ENCODE measurements at places on chromosomes 7 and 10.

- DNase-seq = no peak
Observed at GRCh38 chr7:27958933-27959548, 219.1 kb downstream of the TAX1BP1 start.

- DNase-seq = no peak
Observed at GRCh38 chr10:98273057-98273850, 5.3 kb upstream of the LOXL4 start.

DNA sequence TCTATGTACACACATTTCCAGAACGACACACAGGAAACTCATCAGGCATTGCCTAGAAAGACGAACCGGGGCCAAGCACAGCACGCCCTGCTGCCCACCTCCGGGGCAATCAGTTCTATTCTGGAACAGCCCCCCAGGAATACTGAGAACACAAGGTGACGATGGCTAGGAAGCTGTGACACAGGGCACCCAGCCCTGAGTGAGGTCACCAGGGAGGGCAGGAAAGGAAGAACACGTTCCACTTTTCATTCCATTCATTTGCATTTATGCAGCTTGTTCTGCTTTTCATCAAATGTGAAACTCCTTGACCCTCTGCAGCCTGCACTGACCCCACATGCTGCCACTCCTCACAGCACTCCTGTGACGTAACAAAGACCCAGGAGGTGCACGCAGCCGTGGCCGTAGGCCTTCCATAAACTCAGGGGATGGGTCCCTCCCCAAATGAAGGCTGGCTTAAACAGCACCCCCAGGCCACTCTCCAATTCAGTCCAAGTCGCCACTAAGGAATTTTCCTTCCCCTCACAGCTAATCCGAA is 28.9 kb downstream of the MAD1L1 start:
- no peak for DNase-seq

- no peak for DNase-seq
Observed at GRCh38 chr10:43013065-43013464, 63.8 kb upstream of the RET start.

GRCh38 chr7:149194799-149195179 is 557 bp upstream of the ZNF282 start:
- no peak for DNase-seq

GRCh38 chr7:55305135-55305534 is 60.0 kb upstream of the LANCL2 start:
- DNase-seq = no peak

GRCh38 chr7:7742223-7742622 is 23.8 kb upstream of the RPA3 start:
- DNase-seq = no peak

DNA sequence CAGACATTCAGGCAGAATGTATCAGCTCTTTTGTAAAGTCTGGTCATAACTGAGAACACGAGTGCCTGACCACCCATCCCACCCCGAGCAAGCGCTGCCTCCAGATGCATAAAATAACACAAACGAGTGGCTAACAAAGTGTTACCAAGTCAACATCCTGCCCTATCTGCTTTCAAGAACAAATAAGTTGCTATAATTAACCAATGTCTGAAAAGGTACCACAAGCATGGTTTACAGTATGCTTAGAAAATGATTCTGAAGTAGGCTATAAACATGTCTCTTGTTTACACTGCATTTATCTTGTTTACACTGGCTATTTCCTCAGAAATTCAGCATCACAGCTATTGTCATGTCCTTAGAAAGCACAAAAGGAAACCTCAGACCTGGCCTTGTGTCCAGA is 49.5 kb downstream of the PIK3AP1 start:
- no peak for DNase-seq

GRCh38 chr7:85620936-85621685 is 434.3 kb upstream of the SEMA3D start:
- no peak for DNase-seq

DNA sequence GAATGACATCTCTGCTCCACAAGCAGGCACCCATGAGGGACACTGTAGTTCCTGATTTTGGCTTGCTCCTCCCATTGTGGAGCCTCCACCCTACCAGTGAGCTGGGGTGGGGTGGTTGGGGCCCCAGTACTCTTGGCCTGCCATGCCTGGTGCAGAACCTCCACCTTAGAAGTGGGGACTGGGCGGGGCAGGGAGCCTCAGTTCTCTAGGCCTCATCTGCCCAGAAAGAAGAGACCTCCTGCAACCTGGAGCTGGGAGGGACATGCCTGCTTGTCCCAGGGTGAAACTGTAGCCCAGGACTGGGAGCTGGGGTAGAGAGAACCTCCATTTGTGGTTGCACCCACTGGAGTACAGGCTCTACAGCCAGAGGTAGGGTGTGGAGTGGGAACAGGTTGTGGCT is 14.4 kb downstream of the RAMP3 start:
- DNase-seq = no peak

DNA sequence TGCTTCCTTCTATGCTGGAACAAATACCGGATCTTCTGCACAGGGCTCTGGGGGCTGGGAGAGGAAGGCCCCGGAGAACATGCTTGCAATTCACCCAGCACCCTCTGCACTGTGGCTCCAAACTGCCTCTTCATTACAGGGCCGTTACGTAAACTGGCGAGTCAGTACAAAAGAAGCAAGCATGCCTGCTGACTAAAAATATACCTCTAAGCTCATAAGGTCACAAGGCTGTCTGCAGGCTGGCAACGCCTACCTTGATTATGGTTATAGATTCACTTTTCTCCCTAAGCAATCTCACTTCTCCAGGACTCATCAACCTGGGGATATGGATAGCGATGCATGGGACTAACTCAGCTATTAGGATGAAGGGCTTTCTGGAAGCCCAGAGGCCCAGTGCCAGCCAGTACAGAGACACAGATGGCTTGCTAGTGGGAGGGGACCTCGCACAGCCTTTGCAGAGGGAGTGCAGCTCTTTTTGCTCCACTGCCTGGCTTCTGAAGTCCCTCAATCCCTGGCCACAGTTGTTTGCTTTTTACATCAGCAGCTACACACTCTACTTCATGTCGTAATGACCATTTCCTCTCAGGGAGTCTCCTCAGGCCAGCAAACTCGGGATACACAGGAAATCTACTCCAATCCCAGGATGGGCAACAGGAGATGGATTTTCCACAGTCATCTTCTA is 96.1 kb downstream of the SH3PXD2A start:
- peak; percentile 34 for DNase-seq

- no peak for DNase-seq
Observed at GRCh38 chr7:22992874-22993840, 20.8 kb downstream of the HYCC1 start.

DNA sequence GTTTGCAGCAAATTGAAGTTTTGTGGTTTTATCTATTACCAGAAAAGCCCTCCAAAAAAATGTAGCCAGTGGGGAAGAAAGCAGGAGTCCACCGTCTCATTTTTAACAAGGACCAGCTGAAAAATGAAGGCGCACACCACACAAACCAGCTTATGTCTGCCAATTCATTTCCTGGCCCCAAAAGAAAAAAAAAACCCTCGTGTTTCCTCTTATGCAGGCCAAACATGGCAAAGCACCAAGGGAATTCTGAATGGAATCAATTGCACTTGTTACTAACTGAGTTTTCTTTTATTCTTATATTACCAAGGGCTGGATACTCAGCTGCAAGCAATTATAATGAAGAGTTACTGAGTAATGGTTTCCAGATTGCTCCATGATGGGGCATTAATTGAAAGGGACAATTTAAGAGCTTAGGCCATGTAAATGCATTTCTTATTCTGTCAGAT is 428.3 kb upstream of the NPVF start:
- DNase-seq = no peak

DNA sequence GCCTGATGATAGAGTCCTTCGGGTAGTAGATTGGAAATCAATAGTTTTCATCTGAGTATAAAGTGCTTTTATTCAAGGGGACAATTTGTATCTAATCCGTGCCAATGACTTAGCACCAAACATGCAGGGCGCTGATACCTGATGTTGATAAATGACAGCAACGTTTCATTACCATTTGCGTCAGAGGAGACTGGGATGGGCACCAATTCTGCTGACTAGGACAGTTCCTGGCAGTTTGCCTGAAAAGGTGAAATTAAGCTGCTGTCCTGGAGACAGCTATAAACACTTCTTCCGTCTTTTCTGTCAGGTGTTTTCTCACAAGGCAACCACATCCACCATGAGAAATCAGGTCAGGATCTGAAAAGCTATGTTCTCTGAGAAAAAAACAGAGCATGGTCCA is 1136.4 kb downstream of the TYW1 start:
- DNase-seq = no peak

GRCh38 chr10:44460416-44460815 is 75.5 kb upstream of the CXCL12 start:
- DNase-seq = no peak

- DNase-seq = no peak
Observed at GRCh38 chr7:1667566-1668395, 2.3 kb upstream of the ELFN1 start.

GRCh38 chr7:112864380-112864779 is 74.2 kb upstream of the TMEM168 start:
- DNase-seq = no peak

GRCh38 chr7:98981701-98982100 is 103.4 kb downstream of the TRRAP start:
- DNase-seq = no peak

GRCh38 chr10:68988530-68989316 is at the start of gene KIFBP:
TSS of gene KIFBP (plus strand) at chr10:68988803. CDS start at chr10:68988833, 30 bp downstream.
- DNase-seq = peak; percentile 77

- DNase-seq = no peak
Observed at GRCh38 chr10:120962756-120963593, 111.8 kb downstream of the WDR11 start.

DNA sequence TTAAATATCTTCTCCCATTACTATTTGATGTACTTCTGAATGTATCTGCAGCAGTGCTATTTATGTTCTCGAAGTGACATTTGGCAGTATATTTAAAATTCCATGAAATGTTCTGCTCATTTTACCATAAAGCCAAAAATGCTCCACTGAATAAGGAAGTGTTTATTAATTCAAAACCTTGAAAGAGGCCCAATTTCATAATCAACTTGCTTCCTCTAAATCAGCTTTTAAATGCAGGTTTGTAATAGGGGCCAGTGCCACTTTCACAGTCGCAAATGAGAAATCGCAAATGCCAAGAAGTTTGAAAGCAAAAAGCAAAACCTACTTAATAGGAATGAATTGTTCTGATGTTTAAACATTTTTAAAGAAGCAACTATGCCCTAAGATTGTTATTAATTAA is 11.4 kb downstream of the NHLRC2 start:
- no peak for DNase-seq

Measured in stimulated activated naive CD4-positive, alpha-beta T cell treated with Interleukin-2 at 50 U/mL for 16 hours (primary cell).